Activated gamma-delta T cell treated with Interleukin-2 at 50 U/mL for 16 hours (primary cell): ENCODE measurements at places on chromosomes 5 and 9.

- no peak for DNase-seq
These were observed 468.2 kb downstream of the ARHGEF28 start for GRCh38 chr5:74094096-74094781.

DNA sequence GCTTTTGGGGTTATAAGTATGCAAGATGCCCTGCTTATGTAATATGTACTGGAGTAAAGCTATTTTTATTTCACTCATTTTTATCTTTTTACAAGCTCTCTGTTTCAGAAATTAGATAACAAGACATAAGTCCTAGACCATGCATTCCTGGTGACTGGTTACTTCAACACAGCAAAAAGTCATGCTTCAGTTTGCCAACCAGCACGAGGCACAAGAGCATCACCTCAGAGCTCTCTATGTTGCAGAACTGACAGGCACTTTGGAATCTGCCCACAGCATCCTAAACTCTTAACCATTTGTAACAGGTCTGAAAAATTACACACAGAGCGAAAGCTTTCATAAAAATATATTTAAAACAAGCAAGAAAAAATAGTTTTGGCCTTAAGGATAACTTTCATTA lies 112.8 kb downstream of the MARCHF11 start:
- DNase-seq = no peak

- no peak for DNase-seq
These were observed 38.8 kb downstream of the PRELID2 start for GRCh38 chr5:145796318-145796717.

DNA sequence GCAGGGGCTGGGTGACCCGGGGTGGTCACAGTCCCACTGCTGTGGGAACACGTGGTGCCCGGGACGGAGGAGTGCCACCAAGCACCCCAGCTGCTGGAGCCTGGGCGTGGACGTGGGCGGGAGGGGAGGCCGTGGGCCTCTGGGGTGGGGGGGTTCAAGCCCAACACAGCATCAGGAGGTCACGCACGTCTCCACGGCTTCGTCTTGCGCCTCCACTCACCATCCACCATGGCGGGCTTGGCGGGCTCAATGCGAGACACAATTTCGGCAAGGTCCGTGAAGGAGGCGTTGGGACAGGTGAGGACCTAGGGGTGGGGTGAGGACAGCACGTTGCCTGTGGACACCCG lies 2.2 kb upstream of the NSMF start:
- DNase-seq = no peak

DNA sequence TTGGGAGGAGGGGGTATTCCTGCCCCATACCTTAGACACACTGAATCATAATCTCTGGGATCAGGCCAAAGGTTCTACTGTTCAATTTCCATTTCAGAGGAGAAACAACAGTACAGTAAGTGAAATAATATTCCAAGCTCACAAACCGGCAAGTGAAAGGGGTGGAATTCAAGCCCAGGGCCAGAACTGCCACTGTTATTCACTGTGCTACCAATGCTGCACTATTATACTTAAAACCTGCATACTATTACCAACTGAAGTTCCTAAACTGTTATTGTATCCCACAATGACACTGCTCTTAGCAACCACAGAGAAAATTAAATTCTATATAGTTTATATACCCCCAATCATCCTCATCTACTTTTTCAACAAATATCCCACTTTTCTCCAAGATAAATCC lies 24.6 kb downstream of the SSBP2 start:
- DNase-seq = no peak

- DNase-seq = no peak
These were observed 133.4 kb upstream of the OTULINL start for GRCh38 chr5:14447958-14448911.

DNA sequence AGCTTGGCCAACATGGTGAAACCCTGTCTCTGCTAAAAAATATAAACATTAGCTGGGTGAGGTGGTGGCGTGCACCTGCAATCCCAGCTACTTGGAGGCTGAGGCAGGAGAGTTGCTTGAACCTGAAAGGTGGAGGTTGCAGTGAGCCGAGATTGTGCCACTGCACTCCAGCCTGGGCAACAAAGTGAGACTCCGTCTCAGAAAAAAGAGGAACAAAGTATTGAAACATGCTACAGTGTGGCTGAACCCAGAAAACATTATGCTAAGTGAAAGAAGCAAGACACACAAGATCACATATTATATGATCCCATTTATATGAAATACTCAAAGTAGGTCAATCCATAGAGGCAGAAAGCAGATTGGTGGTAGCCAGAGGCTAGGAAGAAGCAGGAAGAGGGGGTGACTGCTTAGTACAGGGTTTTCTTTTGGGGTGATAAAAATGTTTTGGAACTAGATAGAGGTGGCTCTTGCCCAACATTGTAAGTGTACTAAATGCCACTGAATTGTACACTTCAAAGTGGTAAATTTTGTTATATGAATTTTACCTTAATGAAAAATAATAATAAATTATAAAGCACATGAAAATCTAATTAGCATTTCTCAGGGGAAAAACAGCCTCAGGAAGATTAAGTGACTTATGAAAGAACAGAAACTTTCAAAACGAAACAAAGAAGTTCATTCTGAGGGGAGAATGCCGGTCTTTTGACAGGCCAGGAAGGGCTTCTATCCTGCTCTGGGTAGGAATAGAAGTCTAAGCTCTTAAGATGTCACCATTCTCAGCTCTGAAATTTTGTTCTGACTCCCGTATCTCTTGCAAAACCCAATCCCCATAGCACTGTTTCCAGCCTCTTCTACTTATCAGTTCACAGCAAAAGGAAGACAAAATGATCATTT lies 161.1 kb upstream of the TBCA start:
- no peak for DNase-seq

GRCh38 chr9:129343424-129344375 lies 165.6 kb upstream of the IER5L start:
- no peak for DNase-seq

DNA sequence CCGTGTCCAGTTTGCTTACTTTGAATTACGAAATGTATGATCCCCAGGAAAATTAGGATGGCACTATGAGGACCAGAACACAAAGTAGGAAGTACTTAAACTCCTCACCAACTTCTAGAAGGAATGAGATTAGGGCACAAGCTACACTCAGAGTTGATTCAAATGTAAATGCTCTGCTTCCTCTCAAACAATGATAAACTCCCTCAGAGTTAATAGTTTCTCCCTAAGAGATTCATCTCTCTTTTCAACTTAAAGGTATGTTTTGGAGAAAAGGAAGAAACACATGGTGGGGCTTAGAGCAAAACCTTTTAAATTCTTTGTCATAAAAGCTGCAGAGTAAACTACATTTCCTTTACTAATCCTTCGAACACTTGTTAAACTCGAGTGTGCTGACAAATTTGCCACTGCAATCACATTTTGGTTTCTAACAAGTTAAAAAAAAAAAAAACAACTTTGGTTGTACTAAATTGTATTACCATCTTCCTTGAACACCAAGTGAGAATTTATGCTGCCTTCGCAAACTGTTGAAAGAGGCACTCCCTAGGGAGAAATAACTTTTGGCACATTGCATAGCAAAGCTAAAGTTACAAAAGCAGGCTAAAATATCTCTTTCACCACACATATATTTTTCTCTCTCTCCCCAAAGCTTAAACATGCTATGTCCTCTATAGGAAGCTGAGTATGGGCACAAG lies 66.6 kb downstream of the DENND1A start:
- DNase-seq = no peak

DNA sequence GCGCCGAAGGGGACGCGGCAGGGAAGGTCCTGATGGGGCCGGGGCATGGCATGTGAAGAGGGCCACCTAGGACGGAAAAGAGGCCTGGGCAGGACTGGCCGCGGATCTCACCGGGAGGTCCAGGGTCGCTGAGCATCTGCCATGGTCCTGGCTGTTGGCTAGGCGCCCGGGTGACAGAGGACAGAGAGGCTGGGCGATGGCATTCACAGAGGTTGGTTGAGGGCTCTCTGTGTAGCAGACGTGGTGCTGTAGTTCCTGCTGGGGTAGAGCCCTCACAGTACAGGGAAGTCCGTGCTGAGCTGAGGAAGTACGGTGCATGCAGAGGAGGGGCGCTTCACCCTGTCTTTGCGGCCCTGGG lies 427 bp downstream of the PCYOX1L start:
- peak; percentile 19 for DNase-seq

GRCh38 chr5:59351076-59351794 lies 542.3 kb downstream of the PDE4D start:
- DNase-seq = no peak

GRCh38 chr9:96556701-96557461 lies 62.8 kb downstream of the CDC14B start:
- DNase-seq = no peak

- DNase-seq = no peak
These were observed 28.3 kb upstream of the STOM start for GRCh38 chr9:121398374-121398773.

DNA sequence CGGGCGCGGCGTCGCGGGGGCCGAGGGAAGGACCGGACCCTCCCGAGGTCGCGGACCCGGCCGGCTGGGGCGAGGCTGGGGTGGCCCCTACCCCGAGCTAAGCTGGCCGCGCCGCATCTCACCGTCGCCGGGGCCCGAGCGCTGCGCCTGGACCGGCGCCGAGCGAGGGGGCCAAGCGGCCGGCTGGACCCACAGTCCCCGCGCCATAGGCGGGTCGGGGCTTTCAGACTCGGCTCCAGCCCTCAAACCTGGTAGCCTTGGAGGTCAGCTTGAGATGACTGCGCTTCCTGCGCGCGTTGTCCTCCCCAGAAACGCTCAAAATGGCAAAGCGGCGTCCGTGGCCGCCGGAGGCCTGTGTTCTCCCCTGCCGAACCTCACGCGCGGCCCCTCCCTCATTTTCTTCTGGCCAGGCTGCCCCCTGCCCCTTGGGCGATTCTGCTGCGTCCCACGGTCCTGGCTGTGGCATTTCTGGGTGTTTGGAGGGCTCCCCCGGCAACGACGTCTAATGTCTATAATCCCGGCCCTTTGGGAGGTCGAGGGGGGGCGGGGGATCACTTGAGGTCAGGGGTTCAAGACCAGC lies 8.7 kb upstream of the GRIN1 start:
- no peak for DNase-seq

- no peak for DNase-seq
These were observed 181.6 kb upstream of the VLDLR start for GRCh38 chr9:2439957-2440356.

- DNase-seq = no peak
These were observed 63.1 kb upstream of the CD180 start for GRCh38 chr5:67259548-67260215.

DNA sequence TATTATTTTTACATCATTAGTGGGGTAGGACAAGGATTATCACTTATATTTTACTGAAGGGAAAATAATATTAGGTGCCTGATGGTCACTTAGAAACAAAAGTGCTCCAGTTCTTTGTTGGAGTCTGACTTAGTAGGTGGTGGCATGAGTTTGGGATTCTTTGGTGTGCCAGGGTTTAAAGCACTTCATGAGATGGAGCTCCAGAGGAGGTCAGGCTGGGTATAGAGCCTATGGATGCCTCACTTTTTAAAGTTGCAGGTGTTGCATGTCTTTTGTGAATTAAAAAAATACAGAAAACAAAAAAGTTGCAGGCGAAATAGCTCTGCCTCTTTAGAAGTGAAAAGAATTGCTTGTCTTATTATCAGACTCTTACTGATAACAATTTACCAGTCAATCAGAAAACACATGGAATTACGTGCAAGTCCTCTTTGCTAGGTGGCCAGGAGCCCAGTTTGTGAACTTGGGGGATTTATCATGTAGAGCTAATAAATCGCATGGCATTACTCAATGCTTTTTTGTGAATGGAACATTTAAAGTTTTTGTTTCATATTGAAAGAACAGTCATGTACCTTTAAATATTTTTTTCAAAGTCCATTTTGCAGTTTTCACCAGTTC lies 1.6 kb downstream of the ITK start:
- DNase-seq = no peak

GRCh38 chr5:52859628-52860027 lies 71.9 kb downstream of the ITGA1 start:
- no peak for DNase-seq

GRCh38 chr9:105044518-105044917 lies 116.6 kb upstream of the ABCA1 start:
- no peak for DNase-seq

DNA sequence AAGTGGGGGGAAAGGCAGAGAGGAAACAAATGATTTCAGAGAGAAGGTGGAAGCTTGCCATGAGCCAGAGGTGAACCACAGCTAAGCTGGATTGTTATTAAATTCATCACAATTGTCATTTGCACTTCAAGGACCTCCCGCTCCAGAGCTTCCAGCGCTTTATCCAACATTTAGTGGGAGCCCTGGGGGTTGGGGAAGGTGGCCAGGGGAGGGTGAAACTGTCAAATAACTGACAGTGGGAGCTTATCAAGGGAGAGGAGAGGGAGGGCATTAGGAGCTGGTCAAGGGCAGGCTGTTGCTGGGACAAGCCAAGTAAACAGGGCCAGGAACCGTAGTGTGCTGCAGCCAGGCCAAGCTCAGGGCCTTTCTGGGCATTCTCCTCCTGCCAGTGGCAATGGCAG lies 71.5 kb downstream of the SIL1 start:
- DNase-seq = no peak

DNA sequence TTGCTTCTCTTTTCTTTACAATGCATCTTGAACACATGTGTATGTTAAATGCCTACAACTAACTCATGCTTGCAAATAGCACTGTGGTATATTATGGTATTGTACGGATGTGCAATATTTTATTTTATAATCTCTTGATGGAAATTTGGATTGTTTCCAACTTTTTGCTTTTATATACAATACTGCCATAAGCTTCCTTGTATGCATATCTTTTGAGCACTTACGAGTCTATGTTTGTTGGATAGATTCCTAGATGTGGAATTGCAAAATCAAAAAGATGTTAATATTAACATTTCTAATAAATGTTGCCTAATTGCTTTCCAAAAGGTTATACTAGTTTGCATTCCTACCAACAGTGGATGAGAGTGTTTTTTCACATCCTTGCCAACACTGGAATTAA lies 3.4 kb upstream of the GALNT12 start:
- DNase-seq = no peak

GRCh38 chr9:35096035-35096849 lies at the start of gene PIGO:
PIGO (minus strand) TSS chr9:35096591; CDS start chr9:35095565, 1,026 bp downstream.
- DNase-seq = peak; percentile 87

- DNase-seq = no peak
These were observed 159.7 kb upstream of the TLX3 start for GRCh38 chr5:171149333-171149732.

GRCh38 chr9:13023498-13023897 lies 248.7 kb downstream of the LURAP1L start:
- DNase-seq = no peak

- no peak for DNase-seq
These were observed 63.5 kb downstream of the ZNF474 start for GRCh38 chr5:122192497-122193496.

GRCh38 chr5:56088967-56089829 lies 94.4 kb upstream of the IL6ST start:
- DNase-seq = no peak

GRCh38 chr9:124279531-124280175 lies 21.9 kb downstream of the NEK6 start:
- no peak for DNase-seq

DNA sequence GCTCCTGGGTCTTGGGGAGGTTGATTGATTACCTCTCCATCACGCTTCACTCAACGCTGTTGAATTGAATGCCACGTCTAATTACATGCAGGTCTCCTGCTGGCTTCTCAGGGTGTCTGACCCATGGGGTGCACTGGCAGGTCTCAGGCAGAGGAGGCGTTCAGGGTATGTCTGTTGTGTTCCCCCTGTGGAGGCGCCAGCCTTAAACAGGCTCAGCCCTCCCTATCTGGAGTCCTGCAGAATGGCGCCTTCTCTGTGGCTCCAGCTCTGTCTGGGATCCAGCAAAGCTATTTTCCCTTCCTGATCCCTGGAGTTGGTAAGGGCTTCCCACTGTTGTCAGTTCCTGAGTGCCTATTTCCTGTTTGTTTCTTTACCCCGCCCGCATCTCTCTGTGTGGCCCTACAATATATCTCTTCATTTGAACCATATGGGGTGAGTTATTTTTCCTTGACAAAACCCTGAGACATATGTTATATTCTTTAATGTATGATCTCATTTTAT lies 150.0 kb downstream of the NTRK2 start:
- no peak for DNase-seq
